Activated CD4-positive, alpha-beta T cell treated with anti-CD3 and anti-CD28 coated beads for 36 hours (primary cell): ENCODE measurements at places on chromosomes 13 and 19.

DNA sequence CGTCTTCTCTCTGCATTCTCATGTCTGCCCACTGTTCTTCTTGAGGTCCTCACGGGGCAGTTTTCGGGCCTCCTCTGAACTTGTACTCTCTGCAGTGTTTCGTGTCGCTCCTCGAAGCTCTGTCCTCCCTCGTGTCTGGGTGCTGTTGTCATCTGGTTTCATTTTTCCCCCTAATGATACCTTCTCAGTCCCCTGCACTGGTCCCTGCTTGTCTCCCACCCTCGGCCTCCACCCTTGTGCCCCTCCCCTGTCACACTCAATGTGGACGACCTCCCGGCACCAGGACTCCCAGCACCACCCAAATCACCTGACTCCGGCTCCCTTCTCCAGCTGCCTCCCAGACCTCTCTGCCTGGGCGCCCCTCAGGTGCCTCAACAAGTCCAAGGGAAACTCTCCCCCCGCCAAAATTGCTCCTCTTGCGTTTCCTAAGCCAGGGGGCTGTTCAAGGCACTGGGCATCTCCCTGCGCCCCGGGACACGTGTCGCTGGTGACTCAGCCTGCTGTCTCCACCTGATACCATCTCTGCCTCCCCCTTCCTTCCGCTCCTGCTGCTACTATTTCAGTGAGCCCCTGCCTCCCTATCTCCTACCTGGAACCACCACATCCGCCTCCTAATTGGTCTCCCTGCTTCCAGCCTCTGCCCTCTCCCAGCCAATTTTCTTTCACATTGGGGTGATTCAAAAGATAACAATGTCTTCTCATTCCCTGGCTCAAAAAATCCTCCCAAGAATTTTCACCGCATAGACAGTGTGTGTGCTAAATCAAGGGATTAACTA lies 49.5 kb downstream of the RFX2 start:
- DNase-seq = peak; percentile 61

GRCh38 chr13:79648191-79648590 lies 167.2 kb downstream of the NDFIP2 start:
- no peak for DNase-seq

GRCh38 chr13:41244556-41244955 lies 18.8 kb downstream of the MTRF1 start:
- DNase-seq = no peak

DNA sequence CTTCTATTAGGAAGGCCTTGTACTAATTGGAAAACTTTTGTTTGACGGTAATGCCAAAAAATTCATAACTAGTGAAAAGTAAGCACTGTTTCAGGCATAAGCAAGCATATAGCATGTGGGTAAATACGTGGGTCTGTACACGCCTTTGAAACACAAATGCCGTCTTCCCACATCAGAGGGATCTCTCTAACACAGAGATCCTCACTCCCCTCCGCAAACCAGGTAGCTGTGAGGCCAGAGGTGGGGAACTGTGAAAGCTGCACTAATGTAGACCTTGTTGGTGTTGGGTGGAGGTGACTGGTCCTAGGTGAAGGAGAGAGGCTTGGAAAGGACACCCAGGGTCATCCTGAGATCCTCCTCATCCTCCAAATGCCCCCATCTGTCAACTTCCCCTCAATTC lies 16.0 kb upstream of the POU2F2 start:
- DNase-seq = no peak

- no peak for DNase-seq
Observed at GRCh38 chr13:108408672-108409071, 139.2 kb downstream of the TNFSF13B start.

GRCh38 chr13:105445796-105446195 lies 1089.7 kb downstream of the EFNB2 start:
- no peak for DNase-seq

DNA sequence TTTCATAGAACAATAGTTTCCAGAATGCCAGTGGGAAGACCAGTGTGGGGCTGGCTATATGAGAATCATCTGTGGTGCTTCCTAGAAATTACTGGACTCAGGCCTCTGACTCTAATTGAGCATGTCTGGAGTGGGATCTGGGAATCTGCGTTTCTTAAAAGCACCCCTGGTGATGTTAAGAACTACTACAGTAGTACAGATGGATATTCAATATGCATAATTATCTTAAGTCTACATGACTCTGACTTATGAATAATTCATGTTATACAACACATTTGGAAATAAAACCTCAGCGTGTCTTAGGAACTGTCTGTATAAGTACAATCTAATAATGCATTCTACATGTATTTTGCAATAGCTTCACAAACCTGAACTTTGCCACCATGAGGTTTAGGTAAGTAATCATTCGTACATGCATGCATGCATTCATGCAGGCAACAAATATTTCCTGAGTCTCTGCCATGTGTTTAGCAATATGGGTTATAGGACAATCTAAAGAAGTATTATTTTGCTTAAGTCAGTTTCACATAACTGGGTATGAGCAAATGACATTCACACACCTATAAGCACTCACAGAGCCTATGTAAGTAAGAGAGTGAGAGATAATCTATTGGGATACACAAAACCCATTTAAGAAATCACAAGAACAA lies 62.0 kb downstream of the EPSTI1 start:
- DNase-seq = no peak

GRCh38 chr19:1938071-1938470 lies 2.9 kb upstream of the CSNK1G2 start:
- DNase-seq = no peak

DNA sequence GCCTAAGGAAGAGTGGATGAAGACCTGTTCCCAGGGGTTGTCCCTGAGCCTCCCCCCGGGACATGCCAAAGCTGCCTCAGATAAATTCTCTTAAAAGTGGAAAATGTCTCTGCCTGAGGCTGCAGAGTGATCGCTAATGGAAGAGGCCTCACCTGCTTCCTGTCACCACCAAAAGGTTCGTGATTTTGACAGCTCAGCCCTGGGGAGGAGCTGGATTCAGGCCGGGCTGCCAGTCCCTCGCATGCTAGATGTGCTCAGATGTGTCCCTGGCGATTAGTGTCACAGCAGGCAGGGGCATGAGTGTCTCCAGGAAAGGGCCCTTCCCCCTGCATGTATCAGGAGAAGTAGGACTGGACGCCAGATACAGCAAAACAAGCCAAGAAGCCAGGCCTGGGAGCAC lies 626.5 kb downstream of the UQCRFS1 start:
- DNase-seq = no peak

GRCh38 chr19:34722353-34722752 lies 11.7 kb upstream of the ZNF181 start:
- DNase-seq = no peak

DNA sequence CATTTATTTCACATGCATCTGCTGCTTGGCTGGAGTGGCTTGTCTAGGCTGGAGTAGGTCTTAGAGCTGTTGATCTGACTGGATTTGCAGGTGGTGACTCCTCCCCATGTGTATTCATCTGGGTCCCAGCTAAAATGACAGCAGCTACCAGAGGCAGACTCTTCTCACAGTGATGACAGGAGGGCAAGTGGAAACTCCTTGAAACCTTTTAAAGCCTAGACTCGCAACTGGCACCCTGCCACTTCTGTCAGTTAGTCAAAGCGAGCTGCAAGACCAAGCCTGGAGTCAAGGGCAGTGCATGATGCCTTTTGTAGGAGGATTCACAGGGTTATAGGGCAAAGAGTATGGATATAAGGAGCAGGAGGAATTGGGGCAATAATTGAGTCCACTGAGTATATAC lies 65.2 kb downstream of the TEX26 start:
- no peak for DNase-seq

- DNase-seq = peak; percentile 41
Observed at GRCh38 chr19:39411081-39411831, 1.2 kb upstream of the PLEKHG2 start.

- no peak for DNase-seq
Observed at GRCh38 chr13:45240143-45240542, 39.3 kb upstream of the KCTD4 start.

DNA sequence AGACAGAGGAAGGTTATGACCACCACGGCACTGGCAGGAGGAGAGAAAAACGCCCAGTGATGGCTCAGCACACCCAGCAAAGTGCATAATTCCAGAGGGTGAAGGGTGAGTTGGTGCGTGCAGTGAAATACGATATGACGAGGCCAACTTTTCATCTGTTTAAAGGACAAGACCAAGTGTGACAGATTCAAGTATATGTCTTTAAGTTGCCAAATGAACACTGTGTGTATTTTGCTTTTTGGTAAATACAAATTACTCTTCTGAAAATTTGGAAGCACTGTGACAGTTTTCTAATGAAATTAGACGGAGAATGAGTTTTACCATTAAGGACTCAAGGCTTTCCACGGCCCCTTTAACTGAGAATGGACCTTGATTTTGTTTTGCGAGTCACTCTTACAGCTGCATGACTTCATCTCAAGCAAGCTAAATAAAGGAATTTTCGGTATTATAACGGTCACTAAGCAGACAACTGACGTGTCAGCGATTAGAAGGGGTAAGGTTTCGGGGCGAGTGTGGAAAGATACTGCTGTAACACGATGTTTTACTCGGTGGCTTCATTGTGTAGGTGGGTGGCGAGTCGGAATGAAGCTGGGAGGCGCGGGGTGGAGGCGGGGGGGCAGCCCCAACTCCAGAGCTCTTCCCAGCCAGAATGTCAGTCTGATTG lies 22.8 kb downstream of the COL4A2 start:
- DNase-seq = no peak

DNA sequence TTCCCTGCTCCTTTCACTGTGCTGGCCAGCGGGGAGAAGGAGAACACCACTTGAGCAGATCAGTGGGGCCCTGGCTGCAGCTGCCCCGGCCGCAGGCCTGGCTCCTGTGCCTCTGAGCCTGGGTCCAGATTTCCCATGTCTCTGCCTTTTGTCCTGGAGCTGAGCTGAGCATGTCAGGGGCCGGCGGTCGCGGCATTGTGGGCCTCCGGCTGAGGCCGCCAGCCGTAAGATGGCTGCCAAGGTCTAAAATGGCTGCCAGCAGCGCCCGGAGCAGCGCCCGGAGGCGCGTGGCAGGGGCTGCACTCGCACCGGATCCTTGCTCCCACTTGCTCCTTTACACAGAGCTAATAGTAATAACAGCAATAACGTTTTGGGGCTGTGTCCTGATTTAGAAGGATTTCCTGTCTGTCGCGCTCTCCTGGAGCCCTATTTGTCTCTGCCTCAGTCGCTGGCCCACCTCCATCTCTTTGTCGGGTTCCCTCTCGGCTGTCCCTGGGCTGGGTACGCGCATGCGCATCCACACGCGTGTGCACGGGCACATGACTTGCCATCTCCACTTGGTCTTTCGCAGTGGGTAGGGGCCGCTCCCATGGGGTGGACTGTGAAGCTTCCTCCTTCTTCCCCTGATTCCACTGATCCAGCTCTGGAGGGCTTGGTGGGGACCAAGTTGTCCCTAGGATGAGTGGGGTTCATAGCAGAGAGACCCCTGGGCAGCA lies 32.1 kb downstream of the LYL1 start:
- no peak for DNase-seq

DNA sequence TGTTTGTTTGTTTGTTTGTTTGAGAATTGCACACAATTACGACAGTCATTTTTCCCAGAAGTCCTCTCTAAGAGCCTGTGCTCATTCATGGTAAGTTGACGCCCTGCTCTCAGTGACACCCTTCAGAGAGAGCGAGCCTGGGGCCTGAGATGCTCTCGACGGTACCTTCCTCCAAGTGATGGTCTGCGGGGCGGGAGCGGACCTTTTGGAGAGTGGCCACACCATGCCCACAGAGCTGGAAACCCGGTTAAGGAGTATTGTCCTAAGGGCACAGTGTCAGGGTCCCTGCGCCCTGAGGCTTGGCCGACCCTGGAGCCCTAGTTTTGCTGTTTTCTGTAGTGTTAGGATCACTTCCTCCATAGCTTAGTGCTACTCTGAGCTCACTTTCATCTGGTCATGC lies 3.6 kb downstream of the POP4 start:
- DNase-seq = no peak

GRCh38 chr19:55550321-55550650 lies 4.9 kb upstream of the SBK3 start:
- DNase-seq = no peak

- no peak for DNase-seq
Observed at GRCh38 chr19:12513531-12514061, 29.0 kb upstream of the ZNF709 start.
